Diencephalon (tissue), 1 donor: ENCODE measurements at places on chromosomes 1 and 21. TPM values are rescaled to one million over a fixed set of nuclear protein-coding genes. Genes with fewer than 3 reads are reported as not detected.

The OLIG2 gene
- total RNA-seq, result 51.4 TPM

The CD5L gene
- 0.69 TPM for total RNA-seq

The GBP6 gene
- total RNA-seq, result 0.69 TPM

The RPTN gene
- not detected for total RNA-seq

The SPTA1 gene
- 0.92 TPM for total RNA-seq

The KCNA3 gene
- 28.8 TPM for total RNA-seq

The C1QC gene
- total RNA-seq, result 18.0 TPM

The TRIM45 gene
- total RNA-seq, result 4.8 TPM

The BCL2L15 gene
- 0.69 TPM for total RNA-seq

The ACKR1 gene
- total RNA-seq, result 0.92 TPM

The LCE3B gene
- total RNA-seq, result not detected

The GJC2 gene
- total RNA-seq, result 0.92 TPM

The OR2T11 gene
- total RNA-seq, result not detected

The LPAR3 gene
- total RNA-seq, result 0.46 TPM

The PALMD gene
- 12.2 TPM for total RNA-seq

The CLDN17 gene
- not detected for total RNA-seq

The NTNG1 gene
- total RNA-seq, result 129 TPM

The RNU1-3 gene
- under 0.01 TPM for total RNA-seq

The C1QA gene
- 17.5 TPM for total RNA-seq

The HSPA13 gene
- 174 TPM for total RNA-seq

The PLEKHA6 gene
- total RNA-seq, result 23.1 TPM

The TIE1 gene
- 19.6 TPM for total RNA-seq

The ROR1 gene
- total RNA-seq, result 2.3 TPM

The ADAM30 gene
- total RNA-seq, result not detected

The MRTO4 gene
- total RNA-seq, result 33.2 TPM

The SH2D1B gene
- not detected for total RNA-seq

The CDK18 gene
- total RNA-seq, result 3.0 TPM

The PTPN14 gene
- 5.1 TPM for total RNA-seq

The ADGRB2 gene
- total RNA-seq, result 59.5 TPM

The C1orf53 gene
- 2.8 TPM for total RNA-seq

The PTPRC gene
- 10.6 TPM for total RNA-seq

The FAM177B gene
- 0.23 TPM for total RNA-seq

The NFIA gene
- 36.9 TPM for total RNA-seq

The ATP1A2 gene
- 131 TPM for total RNA-seq

The LCE1C gene
- total RNA-seq, result not detected

The HSPB7 gene
- total RNA-seq, result 0.23 TPM

The IGSF3 gene
- 98.0 TPM for total RNA-seq

The CYP4A11 gene
- 0.23 TPM for total RNA-seq

The SLC6A17 gene
- total RNA-seq, result 42.0 TPM

The PPM1J gene
- total RNA-seq, result 5.5 TPM
